Activated T-helper 17 cell treated with anti-CD3 and anti-CD28 coated beads, Interleukin-2, amount 50 U/mL, for 72 hours (primary cell): ENCODE measurements at places on chromosomes 6 and 20.

GRCh38 chr6:160398674-160399271 lies 50.6 kb downstream of the SLC22A3 start:
- no peak for ATAC-seq

DNA sequence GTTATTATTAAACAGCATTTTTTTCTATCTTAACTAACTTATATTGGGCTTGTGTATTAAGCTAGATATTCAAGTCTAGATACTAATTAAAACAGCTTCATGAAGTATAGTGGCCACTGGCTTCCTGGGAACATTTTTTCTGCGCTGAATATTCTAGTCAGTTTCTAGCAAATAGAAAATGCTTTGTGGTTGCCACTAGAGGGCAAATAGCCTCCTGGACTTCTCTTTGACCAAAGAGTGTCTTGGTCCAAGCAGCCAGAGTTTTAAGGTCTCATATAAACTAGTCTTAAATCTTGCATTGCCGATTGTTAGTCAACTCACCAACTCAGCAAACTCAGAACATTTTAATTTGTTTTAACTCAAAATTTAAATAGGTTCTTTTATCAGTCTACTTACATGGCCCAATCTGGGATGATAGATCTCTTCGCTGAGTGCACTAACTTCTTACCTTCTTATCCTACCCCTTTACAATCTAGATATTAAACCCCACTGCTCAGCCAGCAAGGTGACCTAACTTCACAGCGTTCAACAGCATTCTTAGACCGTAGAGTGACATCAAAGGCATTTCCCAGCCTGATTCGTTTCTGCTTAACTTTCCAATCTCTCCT lies 24.6 kb upstream of the ID4 start:
- no peak for ATAC-seq

DNA sequence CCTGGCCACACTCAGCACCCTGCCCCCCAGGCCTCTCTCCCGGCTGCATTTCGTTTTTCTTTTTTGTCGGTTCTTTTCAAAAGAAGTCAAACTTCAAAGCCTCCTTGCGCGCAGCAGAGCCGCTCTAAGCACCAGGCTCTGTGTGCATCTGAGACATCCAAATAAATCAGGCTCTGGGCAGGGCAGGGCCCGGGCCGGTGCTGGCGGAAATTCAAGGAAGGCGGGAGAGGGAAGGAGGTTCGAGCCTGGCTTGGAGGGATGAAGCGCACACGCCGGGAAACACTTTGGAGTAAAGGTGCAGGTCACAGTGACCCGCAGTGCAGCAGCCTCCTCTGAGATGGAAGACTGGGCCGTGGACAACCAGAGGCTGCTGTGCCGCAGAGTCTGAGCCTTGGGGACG lies 5.8 kb downstream of the GATA5 start:
- no peak for ATAC-seq

DNA sequence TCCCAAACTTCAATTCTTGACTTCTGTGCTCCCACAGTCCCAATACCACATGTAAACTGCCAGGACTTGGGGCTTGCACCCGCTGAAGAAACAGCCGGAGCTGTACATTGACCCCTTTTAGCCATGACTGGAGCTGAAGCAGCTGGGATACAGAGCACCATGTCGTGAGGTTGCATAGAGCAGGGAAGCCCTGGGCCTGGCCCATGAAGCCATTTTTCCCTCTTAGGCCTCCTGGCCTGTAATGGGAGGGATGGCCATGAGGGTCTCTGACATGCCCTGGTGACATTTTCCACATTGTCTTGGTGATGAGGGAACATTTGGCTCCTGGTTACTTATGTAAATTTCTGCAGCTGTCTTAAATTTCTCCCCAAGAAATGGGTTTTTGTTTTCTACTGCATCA lies 9.8 kb downstream of the RHAG start:
- ATAC-seq = no peak

DNA sequence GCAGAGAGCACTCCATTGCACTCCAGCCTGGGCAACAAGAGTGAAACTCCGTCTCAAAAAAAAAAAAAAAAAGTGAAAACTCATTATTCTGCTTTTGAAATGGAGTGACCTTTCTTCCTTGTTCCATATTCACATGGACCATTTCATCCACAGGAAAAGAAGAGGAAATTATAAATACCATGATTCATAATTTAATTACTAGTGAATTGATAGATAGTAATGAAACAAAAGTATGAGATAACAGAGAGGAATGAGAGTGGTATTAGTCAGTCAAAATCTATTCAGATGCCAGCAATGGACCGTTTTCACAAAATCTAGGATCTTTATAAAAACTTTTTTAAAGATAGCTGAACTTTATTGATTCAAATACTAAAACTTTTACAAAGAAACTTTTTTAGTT lies 443.1 kb upstream of the FLRT3 start:
- no peak for ATAC-seq
